ENCODE measurements at places on chromosomes 4 and X.

GRCh38 chr4:4480685-4481398, 61.0 kb downstream of the STX18 start:
- DNase-seq: no peak

DNA sequence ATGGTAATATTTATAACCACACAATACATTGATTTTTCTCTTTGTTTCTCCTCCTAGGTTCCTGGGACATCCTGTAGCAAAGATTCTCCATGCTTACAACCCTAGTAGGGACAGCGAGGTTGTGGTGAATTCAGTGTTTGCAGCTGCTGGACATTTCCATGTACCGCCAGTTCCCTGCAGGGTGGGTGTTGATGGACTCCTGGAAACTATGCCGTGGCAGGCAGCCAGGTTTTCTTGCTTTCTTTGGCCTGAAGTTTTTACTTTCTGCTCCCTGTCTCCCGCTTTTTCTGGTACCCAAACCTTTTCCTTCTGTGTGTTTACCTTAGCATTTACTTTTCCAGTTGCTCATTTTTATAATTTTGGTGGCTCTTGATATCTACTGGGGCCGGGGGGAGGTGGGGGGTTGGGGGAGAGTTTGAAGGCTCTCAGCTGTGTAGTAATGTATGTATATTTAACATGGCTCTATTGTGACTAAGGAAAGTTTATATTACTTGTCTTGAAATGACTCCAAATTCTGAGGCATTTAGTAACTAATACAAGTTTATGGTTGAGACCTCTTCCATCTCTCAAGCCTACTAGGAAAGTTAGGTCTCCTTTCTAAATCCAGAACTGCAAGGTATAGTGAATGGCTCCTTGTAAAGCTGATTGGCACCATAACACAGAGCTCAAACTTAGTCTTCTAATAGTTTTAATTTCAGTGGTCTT, 89.7 kb downstream of the TMEM131L start:
- peak; percentile 82 for DNase-seq

DNA sequence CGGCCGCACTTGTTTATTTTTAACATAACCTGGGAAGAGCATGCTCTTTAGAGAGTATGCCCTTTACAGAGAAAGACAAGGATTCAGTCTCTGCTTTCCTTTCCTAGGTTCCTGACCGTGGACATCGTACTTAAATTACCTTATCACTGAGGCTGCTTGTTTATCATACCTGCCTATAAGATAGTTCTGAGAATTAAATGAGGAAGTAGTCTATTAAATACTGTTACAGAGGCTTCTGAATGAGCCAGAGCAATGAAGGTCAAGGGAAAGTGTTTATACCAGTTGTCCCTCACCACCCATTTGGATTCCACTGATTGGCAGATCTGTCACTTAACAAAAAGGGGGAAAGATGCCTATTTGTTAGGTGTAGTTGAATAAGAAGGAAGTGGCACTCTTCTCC, 10.0 kb downstream of the TXLNG start:
- no peak for DNase-seq

GRCh38 chrX:38138157-38138891, 82.3 kb downstream of the SRPX start:
- DNase-seq: no peak

- DNase-seq: peak; percentile 54
Measured at GRCh38 chr4:184755278-184755677, 21.4 kb upstream of the CENPU start.

- peak; percentile 99 for DNase-seq
Measured at GRCh38 chr4:13907255-13907751, 279.8 kb upstream of the BOD1L1 start.

DNA sequence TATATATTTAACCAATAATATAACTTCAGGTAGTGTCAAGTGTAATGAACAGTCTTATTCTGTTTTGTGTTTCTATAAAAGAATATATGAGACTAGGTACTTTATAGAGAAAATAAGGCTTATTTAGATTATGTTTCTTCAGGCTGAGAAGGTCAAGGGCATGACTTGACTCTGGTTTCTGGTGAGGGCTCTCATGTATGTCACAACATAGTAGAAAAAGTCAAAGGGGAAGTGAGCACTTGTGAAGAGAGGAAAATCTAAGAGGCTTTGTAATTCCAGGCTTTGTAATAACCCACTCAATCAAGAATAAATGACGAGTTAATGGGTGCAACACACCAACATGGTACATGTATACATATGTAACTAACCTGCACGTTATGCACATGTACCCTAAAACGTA, 27.6 kb downstream of the PRR32 start:
- no peak for DNase-seq

DNA sequence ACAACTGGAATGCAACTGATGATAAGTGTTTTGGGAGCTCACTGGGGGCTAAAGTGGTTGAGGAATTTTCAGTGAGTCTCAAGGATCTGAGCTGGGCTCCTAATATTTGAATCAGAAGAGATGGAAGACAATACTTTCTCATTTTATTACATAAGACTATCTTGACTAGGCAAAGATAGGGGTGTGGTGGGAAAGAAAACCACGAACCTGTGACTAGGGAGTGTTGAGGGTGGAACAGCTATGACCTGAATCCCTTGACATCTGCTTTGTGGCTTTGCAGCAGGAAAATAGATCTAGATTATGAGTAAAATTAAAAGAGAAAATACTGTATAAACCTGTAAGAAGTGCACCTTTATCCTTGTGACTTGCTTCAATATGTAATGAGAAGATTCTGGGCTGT, 295.1 kb upstream of the TEX13A start:
- peak; percentile 3 for DNase-seq

DNA sequence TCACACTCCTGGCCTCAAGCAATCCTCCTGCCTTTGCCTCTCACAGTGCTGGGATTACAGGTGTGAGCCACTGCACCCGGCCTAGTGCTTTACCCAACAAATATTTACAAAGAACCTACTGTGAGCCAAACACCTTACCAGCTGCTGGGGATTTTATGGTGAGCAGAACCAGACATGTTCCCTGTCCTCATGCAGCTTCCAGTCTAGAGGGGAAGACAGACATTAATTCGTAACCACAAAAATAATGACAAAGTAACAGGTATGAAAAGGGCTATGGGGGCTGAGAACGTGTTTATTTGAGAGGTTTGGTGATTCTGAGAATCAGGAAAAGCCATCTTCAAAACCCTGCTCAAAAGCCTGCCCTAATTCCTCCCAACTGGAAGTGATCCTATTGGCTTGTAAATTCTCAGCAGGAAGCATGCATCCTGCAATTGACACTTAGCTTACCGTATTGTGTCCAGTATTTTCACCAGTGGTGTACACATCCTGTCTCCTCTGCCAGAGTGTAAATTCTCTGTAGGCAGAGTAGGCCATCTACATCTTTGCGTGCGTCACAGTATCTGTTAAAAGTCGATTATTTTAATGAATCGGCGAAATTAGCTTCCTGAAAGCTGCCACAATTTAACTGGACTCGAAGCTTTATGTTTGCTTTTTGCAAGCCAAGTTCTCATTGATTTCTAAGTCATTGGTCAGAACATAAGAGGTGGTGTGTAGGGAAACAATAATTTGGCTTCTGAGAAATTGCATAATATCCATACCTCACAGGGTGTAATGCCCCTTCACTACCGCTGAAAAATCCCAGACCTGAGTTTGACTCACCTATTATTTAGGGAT, 67.0 kb downstream of the TMEM156 start:
- DNase-seq: no peak

Measured in astrocyte (in vitro differentiated cells and primary cell).